T-helper 17 cell (primary cell): ENCODE measurements at places on chromosomes 3 and 15. TPM values are rescaled to one million over a fixed set of nuclear protein-coding genes. Genes with fewer than 3 reads are reported as not detected.

Gene CCK
- not detected for total RNA-seq

Gene POPDC2
- total RNA-seq = 4.3 TPM

Gene KNG1
- not detected for total RNA-seq

Gene CATSPER2
- total RNA-seq = 5.4 TPM

Gene ESYT3
- not detected for total RNA-seq

Gene ADAMTSL3
- not detected for total RNA-seq

Gene CYP11A1
- not detected for total RNA-seq

Gene TMEM44
- 0.87 TPM for total RNA-seq

Gene PPP2R3A
- 0.13 TPM for total RNA-seq

Gene PLA1A
- 0.45 TPM for total RNA-seq

Gene PLAAT1
- 3.8 TPM for total RNA-seq

Gene PHC3
- total RNA-seq = 134 TPM

Gene SCN5A
- total RNA-seq = not detected

Gene GOLGA8J
- total RNA-seq = 0.50 TPM

Gene SELENOS
- 36.3 TPM for total RNA-seq

Gene MED12L
- total RNA-seq = 1.8 TPM

DNA sequence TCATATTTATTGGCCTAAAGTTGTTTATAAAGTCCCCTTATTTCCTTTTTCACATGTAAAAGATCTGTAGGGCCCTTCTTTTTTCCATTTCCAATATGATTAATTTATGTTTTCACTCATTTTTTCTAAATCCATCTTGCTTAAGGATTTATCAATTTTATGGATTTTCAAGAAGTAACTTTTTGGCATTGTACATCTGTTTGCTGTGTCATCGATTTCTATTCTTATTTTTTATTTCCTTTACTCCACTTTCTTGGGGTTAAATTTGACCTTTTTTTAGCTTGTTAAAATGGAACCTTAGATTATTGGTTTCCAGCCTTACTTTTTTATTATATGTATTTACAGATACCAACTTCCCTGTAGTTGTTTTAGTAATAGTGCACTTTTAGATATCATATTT is 207.9 kb downstream of the LRTM1 start:
- DNase-seq = no peak

- no peak for DNase-seq
These were observed 798.3 kb downstream of the ROBO1 start for GRCh38 chr3:78969483-78969882.

GRCh38 chr3:133540896-133541674 is 32.4 kb upstream of the CDV3 start:
- no peak for DNase-seq

DNA sequence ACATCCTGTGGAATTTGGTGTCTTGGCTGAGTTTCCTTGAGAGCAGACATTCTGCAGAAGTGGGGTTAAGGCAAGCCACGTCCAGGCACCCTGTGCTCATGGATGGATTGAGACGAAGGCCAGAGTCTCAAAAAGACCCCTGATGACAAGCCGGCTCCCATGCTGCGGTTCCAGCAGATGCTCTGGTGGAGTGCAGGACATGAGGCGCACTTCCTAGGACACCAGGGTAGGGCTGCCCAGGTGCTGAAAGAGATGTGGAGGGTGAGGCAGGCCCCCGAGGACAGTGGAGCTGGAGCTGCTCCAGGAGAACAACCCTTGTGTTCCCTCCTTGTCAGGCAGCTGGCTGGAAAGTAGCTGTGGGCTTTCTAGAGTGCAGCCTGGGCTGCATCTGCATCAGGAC is 81.0 kb downstream of the ASB7 start:
- DNase-seq = no peak

- no peak for DNase-seq
These were observed 159.4 kb downstream of the CDIN1 start for GRCh38 chr15:36738817-36739216.

DNA sequence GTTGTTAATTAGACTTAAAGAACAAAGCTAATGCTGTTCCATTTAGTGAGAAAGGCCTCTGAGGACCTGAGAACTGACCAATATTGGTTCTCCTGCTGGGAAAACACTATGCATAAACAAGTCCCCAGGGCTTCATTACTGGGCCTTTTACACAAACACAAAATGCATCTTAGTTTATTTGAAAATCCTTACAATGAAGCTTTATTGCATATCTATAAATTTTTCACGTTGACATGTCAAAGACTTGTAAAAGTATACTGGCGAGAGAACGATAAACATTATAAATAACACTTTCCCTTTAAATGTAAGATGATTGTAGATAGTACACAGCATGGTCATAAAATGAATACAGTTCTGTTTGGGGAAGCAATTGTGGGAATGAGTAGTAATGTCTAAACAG is 151.7 kb downstream of the ROBO2 start:
- DNase-seq = no peak

- no peak for DNase-seq
These were observed 476.0 kb downstream of the OCA2 start for GRCh38 chr15:27623149-27623548.

DNA sequence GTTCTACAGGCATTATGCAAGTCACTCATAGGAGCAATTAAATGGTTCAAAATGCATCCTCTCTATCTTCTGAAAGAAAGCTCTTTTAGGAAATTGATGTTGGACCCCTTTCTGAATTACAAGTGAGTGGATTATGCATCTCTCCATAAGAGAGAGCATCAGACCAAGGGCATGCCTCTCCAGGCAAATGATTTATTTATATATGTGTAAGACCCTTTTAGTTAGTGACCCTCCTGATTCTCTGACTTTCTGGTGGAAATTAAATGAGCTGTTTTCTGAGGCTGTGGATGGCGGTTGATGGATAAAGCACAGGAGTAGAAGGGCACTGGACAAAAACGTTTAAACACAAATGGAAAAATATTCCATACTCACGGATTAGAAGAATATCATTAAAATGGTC is 62.6 kb downstream of the CADPS start:
- DNase-seq = no peak

DNA sequence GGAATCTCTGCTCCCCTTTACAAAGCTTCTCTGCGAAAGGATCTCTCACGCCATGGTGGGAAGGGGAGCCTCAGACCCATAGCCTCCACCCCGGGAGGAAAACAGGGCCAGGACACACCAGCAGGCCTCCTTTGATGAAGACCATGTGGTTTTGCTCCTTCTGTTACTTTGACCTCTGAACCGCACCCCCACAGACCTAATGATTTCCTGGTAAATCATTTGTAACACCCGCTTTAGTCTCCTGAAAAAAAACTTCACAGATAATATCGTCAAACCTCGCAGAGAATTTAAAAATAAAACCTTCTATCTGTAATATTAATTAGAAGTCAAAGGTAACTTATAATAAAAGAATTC is 18.3 kb downstream of the CPN2 start:
- no peak for DNase-seq

DNA sequence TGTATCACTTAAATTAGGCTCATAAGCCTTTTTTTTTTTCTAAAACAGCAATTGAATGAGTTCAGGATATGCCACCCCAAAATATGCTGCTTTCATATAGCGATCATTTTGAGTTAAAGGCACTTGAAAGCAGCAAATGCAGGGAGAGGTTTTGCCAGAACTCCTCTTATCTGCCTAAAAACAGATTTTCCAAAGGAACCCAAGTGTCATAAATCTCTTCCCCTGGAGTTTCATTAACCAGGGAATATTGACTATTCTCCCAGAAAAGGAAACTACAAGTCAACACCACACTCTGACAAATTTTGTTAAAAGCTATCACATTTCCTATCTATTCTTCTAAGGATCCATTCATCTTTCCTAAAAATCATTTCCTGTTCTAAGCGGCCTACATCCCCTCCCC is 11.3 kb downstream of the DNAAF4 start:
- no peak for DNase-seq

DNA sequence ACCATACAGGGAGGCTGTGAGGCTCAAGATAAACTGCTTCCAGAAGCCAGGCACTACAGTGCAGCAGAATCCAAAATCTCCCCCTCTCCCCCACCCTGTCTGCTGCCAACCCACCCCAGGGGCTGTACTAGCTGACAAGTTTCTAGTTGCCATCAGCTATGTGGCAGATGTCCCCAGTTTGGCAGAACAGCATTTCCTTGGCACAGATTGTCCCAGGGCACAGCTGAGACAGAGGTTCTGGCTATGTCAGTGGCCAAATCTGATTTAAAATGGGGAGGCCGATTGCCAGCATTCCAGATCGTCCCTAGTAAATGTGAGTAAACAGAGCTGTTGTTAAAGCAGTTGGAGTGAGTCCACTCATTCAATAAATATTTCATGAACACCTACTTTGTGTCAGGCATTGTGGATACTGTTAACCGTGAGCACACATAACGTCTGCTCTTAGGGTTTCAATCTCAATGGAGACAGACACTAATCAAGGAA is 28.0 kb upstream of the CCDC174 start:
- DNase-seq = no peak

- no peak for DNase-seq
These were observed 125.9 kb upstream of the HES1 start for GRCh38 chr3:194009892-194010533.

- DNase-seq = no peak
These were observed 97.2 kb downstream of the LRTM1 start for GRCh38 chr3:54830658-54831057.

GRCh38 chr15:31376511-31376910 is 49.9 kb downstream of the KLF13 start:
- no peak for DNase-seq

GRCh38 chr3:46856576-46857471 is 6.4 kb downstream of the MYL3 start:
- DNase-seq = peak; percentile 1

- DNase-seq = no peak
These were observed 107.1 kb downstream of the DGKG start for GRCh38 chr3:186254676-186255650.

- no peak for DNase-seq
These were observed 95.1 kb downstream of the RPL39L start for GRCh38 chr3:187044206-187044605.

DNA sequence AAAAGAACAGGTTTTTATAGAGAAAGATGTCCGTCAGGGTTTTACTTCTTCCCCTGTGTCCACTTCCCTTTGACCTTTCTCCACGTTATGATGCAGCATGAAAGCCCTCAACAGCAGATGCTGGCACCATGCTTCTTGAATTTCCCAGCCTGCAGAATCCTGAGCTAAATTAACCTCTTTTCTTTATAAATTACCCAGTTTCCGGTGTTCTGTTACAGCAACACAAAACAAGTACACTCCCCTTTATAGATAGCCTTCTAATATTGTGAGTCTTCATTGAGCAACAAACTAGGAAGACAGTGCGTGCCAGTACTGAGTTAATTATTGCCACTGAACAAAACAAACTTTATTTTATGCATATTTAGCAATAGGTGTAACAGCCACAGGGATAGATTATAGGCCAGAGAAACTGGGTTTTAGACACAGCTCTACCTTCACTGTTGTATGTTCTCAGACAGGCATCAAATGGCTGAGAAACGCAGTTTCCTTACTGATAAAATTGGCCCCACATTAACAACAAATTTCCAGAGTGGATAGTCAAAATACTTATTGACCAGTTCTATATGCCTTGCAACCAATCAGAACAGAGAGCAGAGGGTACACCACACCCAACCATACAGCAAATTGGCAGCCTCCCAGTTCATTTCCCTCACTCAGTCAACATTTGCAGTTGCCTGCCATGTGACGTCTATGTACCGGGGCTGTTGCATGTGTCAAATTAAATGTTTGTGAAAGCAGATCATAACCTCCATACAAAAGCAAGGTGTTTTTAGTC is 14.4 kb upstream of the TBL1XR1 start:
- no peak for DNase-seq

DNA sequence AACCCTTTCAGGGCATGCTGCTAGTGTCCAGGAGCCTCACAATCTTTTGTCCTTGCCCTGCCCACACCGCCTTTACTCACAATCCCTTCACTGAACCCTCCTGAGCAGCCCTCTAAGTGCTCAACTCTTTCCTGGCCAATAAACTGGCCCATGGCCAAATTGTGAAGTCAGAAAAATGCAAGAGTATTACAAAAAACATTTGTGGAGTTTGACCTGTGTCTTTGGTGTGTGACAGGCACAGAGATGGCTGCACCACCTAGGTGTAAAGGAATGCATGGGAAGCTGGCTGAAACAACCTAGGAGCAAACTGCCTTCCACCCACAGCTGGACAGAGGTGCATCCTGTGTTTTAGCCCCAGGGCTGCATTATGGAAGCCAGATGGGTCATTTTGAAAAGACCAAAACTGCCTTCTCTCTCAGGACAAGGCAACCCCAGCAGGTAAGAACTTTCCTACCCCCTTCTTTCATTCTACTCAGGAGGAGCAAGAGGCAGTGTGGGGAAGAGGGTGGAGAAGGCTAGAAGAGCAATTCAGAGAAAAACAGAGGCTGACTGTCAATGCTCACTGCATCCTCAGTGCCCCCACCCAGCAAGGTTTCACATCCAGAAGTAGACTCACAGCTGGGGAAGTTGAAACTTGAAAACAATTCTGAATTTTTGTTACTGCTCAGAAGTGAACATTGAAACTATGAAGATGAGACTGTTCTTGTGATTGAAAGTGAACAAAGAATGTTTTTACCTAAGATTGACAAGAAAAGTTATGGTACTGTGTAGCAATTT is 78.6 kb downstream of the TRIM42 start:
- DNase-seq = no peak

GRCh38 chr3:150194957-150195356 is 213.1 kb upstream of the TSC22D2 start:
- no peak for DNase-seq

GRCh38 chr3:42007785-42008184 is 45.9 kb upstream of the ULK4 start:
- DNase-seq = no peak

- no peak for DNase-seq
These were observed 289.7 kb upstream of the CHRM5 start for GRCh38 chr15:33678602-33679001.

GRCh38 chr3:64163755-64164148 is 61.5 kb downstream of the PRICKLE2 start:
- DNase-seq = no peak

GRCh38 chr15:56017920-56018319 is 24.5 kb upstream of the NEDD4 start:
- DNase-seq = no peak

- DNase-seq = no peak
These were observed 284.4 kb upstream of the RASGRP1 start for GRCh38 chr15:38849046-38849445.

- no peak for DNase-seq
These were observed 612.4 kb upstream of the GRM7 start for GRCh38 chr3:6248528-6248927.

GRCh38 chr3:69250014-69250413 is 127.6 kb upstream of the LMOD3 start:
- peak; percentile 25 for DNase-seq
